ENCODE measurements at places on chromosomes 2 and 18.

DNA sequence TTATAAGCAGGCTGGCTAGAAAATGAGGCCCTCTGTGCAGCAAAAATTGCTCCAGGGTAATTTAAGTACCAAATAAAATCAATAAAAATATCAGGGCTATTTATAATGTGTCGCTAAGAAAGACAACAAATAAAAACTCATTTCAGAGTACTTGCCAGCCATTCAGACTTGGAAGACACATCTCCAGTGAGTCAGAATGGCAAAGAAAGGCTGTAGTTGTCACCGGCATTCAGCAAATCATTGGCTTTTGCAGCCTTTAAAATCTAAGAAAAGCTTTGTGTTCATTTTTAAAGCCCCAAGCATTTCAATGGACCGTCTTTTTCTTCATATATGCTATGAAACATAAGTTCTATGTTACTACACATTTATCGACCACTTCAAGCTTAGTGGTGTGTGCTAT lies 141.1 kb upstream of the HNMT start:
- DNase-seq, result no peak

DNA sequence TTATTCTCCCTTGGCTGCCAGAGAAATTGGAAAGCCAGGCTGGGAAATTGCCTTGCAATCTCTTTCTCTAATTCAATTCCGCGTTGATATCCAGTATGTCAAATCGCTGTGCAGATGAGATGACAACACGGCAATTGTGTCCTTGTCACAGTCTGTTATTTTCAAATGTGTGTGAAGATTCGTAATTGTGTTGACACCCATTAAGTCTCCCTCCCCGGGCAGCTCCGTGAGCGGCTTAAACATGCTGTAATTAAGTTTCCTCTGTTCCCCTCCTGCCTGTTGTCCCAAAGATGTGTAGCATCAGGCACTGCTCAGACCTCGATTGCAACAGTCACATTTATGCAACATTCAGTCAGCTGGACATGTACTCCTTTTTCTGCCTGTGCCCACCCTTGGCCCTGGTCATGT lies 209.5 kb downstream of the LPIN1 start:
- no peak for DNase-seq

DNA sequence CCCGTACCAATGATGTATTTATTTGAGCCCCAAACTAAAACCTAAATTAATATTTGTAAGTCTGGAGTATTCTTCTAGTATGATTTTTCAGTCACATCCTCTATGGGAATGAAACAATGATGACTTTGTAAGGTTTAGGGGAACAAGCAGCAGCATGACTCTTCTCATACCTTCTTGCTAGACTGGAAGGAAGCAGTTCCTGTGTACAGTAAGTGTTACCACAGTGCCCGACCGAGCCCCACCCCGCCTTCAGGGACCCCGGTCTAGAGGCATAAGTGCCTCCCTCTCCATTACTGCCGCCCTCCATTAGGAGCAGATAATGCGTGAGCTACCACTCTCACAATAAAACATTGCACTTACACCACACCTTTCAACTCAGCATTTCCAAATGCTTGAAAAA lies 599.3 kb downstream of the ARHGAP15 start:
- no peak for DNase-seq

DNA sequence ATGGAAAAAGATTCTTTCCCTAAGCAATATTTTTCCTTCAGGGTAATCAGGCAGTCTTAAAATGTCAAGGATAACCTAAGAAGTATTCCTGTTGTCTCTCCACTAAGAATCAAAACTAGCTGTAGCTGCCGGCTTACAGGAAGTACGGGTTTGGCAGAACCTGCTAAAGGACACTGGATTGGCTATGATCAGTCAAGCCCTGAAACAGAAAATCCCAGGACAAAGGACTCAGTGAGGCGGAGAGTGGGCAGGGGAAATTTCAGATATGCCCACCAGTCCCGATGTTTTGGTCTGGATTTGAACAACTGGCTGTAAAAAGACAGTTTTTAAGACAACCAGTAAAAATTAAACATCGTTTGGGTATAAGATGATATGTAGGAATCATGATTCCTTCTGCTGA lies 155.7 kb downstream of the HDAC4 start:
- no peak for DNase-seq

GRCh38 chr2:34102339-34102738 lies 503.2 kb upstream of the FAM98A start:
- DNase-seq, result no peak

DNA sequence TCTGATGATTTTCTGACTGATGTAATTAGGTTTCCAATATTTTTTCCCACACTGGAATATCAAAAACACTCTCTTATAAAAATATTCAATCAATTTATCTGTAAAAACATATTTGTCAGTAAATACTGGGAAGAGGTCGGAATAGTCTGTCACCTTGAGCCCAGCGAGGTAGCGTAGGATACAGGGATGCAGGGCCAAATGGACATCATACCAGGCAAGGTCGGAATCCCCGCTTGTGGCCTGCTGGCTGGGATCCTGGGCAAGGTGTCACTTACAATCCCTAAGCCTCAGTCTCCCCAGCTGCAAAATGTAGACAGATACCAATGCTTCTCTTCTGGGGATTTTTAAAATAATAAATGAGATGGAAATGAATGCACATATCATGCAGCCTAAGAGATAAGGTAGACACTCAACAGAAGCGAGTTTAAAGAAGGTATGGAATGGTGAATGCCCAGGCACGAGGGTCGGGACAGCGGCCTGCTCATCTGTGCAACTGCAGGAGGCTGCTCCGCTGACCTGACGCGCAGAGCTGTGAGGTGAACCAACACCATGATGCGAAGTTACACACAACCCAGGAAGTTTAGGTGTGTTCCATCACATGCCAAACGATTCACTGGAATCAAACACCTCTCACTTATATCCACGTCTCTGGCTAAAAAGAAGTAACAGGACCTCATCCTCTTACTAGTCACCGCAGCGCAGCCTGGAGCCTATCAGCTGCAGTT lies 98.2 kb downstream of the EIPR1 start:
- no peak for DNase-seq

DNA sequence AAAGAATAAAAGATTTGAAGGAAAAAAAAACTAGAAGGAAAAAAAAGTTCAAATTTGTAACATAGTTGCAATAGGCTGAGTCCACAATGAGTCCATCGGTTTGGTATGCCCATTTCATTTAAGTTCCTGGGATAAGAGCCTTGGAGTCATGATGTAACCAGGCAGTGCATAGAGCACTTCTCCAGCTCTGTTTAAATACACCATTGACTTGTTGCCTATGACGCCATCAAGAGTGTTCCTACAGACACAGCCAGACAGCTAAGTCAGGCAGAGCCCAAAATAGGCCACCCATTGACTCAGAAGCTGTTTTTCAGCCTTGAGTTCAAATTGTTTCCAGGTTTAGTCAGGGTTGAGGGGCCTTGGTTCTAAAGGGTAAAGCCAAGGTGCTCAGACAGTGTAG lies 44.9 kb downstream of the SOCS6 start:
- no peak for DNase-seq

DNA sequence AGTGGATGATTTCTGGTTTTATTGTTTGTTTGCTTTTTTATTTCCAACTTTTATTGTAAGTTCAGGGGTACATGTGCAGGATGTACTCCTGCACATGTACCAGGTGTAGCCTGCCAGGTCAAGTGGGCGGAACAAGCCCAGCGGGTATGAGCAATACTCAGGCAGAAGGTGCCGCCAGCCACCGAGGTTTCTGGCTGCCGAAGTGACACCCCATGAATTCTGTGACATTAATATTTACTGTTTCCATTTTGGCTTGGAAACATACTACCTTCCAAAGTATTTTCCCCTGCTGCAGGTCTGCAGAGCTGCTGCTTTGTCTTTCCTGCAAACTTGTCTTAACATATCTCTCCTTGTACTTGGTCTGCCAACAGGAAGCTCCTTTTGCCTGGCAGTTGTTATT lies 78.5 kb downstream of the PTPN4 start:
- no peak for DNase-seq

DNA sequence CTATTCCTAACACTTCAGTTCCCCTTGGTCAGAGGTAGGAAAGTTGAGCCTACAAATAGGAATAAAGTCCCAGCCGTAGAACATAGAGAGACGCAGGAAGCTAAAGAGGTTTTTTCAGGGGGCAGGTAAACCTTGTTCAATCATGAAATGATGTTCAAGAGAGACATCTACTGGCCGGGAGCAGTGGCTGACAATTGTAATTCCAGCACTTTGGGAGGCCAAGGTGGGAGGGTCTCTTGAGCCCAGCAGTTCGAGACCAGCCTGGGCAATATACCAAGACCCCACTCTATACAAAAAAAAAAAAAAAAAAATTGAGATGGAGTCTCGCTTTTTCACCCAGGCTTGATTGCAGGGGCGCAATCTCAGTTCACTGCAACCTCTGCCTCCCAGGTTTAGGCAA lies 66.7 kb upstream of the DNAJC10 start:
- peak; percentile 16 for DNase-seq

DNA sequence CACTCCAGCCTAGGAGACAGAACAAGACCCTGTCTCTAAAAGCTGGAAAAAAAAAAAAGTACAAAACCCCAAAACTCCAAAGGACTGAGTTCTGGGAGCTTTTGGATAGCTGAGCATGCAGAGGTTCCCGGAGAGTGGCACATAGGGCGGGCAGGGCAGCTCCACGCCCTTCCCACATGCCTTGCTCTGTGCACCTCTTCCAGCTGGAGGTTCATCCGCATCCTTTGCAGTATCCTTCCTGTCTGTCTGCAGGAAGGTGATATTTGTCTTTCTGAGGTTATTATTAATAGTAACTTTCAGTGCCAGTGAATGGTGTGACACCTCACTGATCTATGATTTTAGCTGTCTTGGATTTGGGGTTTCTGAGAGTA lies 70.2 kb downstream of the INPP4A start:
- no peak for DNase-seq

DNA sequence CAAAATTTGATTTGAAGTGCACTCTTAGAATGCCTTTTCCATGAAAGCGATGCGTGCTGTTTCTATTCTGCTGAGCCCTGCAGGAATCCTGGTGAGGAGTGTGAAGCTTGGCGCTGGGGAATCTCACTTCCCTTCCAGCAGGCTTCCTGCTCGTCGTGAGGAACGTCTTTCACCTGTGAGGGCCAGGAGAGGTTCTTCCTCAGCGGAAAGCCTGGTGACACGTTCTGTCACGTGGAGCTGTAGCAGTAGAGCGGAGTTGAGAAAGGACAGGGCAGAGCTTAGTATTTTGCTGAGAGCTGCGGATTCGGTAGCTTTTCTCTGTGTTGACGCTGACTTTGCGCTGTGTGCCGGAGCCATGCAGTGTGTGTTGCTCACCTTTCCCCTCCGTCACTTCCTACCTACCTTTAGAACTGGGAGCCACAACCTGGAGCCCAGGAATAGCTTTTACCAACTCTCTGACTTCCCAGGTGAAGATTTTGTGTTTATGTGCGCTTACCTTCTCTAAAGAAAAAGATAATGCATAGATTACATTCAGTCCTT lies 294.8 kb downstream of the PTGR3 start:
- no peak for DNase-seq

Measured in hematopoietic multipotent progenitor cell treated with erythropoietin and hydrocortisone succinate and interleukin-3 and kit ligand, for 6 days (in vitro differentiated cells).